ENCODE measurements at places on chromosomes 11 and 22.

DNA sequence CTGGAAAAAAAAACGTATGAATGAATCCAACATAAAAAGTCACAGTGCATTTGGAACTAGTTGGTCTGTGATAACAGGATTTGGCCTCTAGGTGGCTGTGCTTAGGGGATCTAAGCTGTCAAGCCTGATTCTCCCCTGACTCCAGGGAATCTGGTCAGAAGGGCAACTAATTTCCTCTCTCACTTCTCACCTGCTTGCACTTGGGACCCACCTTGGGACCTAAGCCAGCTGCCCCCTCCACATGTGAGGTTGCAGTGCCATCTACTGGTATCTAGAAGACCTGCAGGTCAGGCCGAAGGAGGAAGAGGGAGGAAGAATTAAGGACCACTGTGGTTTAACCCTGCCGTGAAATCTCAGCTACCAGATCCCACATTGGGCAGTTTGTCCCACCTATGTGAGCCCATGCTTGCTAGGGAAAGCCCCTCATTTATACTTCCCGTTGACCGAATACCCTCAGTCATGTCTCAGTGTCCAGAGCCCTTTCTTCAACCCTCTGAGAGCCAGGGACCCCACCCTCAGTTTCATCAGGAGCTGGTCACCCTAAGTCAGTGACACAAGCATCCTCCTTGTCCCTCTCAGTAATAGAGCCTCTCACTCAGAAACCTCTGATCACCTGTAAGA is 33.2 kb upstream of the CAVIN3 start:
- peak; percentile 7 for DNase-seq

GRCh38 chr11:62842171-62842741 is 2.9 kb upstream of the WDR74 start:
- DNase-seq = no peak

GRCh38 chr11:68140496-68141245 is 19.5 kb upstream of the CHKA start:
- DNase-seq = no peak

DNA sequence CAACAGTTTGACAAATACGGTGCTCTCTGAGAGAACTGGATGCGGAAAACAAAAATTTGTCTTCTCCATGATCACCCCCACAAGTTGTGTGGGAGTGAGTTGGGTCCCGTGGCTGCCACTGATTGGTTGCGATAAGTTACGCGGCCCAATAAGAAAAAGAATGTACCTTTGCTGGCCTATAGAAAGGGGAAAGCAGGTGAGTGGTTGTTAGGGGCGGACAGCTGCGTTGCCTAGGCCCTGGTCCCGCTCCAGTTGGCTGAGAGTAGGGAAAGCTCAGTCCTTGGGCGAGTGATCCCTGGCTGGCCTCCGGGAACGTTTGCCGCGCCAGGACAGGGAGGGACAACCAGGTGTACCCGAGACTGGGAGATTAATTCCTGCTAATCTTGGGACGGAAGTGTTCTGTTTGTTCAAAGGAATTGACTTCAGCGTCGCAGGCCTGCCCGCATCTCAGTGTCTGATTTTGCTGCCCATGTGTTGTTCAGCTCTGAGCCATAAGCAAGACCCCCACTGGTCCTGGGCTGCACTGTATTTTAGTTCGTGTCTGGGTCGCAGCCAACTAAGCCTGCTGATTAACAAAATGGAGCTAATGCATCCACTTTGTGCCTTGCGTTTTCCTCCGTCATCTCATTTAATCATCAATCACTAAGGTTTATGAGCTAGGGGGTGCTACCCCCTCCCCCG is 773 bp upstream of the SYVN1 start:
- DNase-seq = peak; percentile 52

DNA sequence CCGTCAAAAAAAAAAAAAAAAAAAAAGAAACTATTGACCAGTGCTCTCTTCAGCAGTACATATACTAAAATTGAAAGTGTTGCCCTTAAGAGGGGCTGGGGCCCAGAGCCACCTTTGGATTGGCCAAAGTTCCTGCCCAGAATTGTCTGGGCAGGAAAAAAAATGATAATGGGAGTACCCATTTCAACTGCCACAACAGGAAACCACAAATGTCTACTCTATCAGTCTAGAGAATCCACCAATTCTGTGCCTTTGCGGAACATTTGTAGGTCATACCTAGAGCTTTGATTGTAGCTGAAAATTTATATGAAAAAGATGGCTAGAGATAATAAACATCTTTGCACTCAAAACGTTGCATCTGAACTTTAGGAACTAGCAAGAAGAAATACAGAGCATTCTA is 69.4 kb downstream of the FAM76B start:
- no peak for DNase-seq

DNA sequence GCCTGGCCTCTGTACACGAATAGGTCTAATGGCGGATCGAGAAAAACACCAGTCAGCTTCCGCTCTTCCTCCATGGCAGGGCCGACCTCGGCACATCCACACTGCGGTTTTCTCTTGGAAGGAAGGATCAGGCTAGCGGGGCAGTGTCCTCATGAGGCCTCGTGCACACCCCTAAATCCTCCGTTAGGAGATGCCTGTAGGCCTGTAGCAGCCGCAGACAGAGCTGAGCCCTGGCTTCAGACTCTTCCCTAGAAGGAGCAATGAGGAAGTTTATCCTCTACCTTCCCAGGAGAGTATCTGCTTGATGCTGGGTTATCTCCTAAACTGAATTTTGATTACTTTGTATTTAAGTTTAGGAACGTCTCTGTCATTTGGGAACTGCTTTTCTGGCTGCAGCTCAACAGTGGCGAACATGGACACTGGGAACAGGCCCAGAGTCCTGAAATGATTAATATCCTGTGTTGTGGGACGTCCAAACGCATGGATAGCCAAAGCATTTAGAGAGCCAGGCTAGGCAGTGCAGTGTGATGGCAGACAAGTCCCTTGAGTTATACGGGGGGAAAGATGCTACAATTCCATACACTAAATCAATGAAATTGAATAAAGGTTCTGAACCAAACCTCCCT is 16.5 kb upstream of the BMAL1 start:
- DNase-seq = no peak

GRCh38 chr11:110891411-110891810 is 179.2 kb upstream of the ARHGAP20 start:
- no peak for DNase-seq

DNA sequence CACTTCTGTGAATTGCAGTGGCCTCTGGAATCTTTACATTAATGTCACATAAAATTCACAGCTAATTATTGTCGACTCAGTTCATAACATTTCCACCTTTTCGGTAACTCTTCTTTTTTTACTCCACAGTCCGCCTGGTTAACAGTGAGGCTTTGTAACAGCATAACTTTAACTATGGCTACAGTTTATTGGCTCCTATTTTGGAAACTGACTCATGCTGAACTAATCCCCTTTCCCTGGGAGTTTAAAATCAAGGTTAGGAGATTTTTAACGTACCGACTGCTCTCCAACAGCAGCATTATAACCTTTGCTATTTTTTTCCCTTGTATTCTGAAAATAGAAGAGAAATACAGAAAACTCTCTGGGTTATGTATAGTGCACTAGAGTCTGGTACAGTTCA is 3.2 kb upstream of the POGLUT3 start:
- DNase-seq = no peak

- DNase-seq = no peak
These were observed 47.5 kb upstream of the CDON start for GRCh38 chr11:126109941-126110731.

GRCh38 chr22:45603619-45604018 is 68.0 kb upstream of the ATXN10 start:
- no peak for DNase-seq

DNA sequence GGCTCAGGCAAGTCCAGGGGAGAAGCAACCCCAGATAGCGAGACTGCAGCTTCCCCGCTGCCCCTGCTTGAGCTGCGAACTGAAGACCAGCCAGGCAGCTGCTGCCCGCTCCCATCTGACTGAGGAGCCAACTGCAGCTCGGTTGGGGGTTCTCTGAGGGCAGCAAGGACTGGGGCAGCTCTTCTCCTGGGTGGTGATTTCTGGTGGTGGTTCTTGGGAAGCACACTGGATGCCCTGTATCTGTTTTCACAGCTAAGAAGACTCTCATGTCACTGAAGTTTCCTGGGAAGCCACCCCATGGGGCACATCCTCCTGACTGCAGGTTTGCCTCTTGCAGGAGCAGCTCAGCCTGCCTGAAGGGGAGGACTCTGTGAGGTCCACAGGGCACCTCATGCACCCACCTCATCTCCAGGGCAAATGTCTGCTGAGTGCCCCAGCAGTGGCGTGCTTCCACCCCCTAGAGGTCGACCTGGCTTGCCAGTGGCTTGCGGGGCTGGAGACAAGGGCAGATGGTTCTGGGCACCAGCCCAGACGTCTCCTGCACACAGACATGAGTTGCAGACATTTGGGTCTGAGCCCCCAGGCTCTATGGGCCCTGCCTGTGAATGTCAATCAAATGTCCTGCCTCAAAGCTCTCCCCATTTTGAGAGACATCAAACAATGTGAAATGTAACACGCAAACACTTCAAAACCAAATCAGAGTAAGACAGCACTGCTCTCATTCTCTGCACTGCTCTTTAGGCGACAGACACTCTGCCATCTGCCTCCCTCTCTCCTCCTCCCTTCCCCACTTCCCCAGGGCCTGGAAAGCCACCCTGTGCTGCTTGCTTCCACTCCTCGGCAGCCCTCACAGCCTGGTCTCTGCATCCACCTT is 800.9 kb downstream of the BRD1 start:
- no peak for DNase-seq

DNA sequence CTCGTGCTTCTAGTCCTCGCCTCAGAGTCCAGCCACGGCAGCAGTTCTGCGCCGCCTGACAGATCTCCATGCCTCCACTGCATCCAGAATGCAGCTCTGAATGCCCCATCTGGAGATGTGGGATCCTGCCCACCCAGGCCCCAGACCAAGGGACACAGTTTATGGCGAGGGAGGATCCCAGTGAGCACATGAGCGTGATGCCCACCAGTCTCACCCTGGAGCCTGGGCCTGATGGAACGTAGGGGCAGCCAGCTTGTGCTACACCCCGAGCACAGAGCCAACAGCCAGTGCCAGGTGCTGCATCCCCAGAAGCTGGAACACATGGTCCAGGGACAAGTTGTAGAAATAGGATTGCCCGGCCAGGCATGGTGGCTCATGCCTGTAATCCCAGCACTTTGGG is 10.4 kb downstream of the IGLL1 start:
- no peak for DNase-seq

- no peak for DNase-seq
These were observed 455.1 kb upstream of the ARHGAP42 start for GRCh38 chr11:100232006-100232405.

- no peak for DNase-seq
These were observed 16.4 kb upstream of the FGF4 start for GRCh38 chr11:69791276-69792180.

- DNase-seq = no peak
These were observed 43.1 kb upstream of the GCAT start for GRCh38 chr22:37764622-37765021.

DNA sequence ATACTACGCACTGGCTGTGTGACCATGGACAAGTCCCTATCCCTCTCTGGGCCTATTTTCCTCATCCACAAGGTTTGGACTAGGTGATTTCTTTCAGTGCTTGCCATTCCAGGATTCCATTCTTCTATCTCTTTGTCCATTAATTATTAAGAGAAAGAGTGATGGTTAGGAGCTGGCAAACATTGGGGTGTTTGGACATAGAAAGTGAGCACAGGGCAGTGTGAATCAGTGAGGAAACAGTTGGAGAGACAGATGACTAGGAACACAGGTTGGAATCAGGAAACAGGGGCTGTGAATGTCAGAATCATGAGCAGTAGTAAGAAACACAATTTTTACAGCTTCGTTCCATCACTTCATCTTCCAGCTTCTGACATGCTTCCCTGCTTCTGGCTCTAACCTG is 211.8 kb downstream of the INSC start:
- DNase-seq = no peak

DNA sequence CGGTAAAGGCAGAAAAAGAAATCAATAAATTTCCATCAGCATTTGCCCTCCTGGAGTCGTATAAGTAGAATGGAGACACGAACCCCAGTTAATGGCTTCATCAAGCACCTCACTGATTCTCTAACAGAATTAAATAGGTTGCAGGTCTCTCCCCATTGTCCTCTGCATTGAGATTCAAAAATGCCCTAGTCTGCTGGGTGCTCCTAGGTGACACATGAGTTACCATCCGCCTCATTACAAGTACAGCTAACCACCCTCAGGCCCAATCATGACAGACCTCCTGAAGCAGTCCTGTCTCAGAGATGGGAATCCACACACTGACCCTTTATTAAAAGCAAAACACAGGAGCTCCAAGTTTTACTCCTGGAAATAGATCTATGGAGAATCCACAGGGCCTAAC is 31.4 kb downstream of the HSPA8 start:
- DNase-seq = no peak

- no peak for DNase-seq
These were observed 304.2 kb downstream of the RAB38 start for GRCh38 chr11:87871056-87871455.

DNA sequence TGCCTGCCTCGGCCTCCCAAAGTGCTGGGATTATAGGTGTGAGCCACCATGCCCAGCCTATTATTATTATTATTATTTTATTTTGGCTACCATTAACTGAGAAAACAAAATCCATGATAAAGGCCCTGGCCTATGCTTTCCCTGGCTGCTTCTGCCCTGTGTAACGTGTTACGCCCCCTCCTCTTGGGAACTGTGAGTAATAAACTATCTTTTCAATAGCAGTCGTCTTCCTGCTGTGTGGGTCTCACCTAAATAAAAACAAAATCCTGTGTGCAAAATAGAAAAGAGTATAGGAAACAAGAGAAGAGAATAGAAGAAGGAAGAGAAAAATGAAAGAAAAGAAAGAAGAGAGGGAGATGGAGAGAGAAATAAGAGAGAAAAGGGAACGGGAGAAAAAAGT is 237.0 kb downstream of the MIAT start:
- DNase-seq = no peak

DNA sequence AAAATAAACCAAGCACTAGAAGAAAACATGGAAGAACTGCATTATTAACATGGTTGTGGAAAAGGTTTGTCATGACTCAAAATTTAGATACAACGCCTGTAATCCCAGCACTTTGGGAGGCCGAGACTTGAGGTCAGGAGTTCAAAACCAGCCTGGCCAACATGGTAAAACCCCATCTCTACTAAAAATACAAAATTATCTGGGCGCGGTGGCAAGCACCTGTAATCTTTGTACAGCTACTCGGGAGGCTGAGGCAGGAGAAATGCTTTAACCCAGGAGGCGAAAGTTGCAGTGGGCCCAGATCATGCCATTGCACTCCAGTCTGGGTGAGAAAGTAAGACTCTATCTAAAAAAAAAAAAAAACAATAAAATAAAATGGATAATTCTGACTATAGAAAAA is 23.7 kb downstream of the GNB1L start:
- no peak for DNase-seq

- DNase-seq = no peak
These were observed 21.1 kb downstream of the EIF3L start for GRCh38 chr22:37870273-37870672.

- no peak for DNase-seq
These were observed 8.3 kb downstream of the GRK3 start for GRCh38 chr22:25572708-25573171.
